ENCODE measurements at places on chromosomes 2 and 18.

GRCh38 chr2:161695225-161695624, 71.0 kb downstream of the SLC4A10 start:
- DNase-seq, result no peak

- no peak for DNase-seq
Observed at GRCh38 chr2:46537624-46538295, 58.4 kb downstream of the TMEM247 start.

- no peak for DNase-seq
Observed at GRCh38 chr18:63162271-63163014, 157.1 kb downstream of the BCL2 start.

- DNase-seq, result no peak
Observed at GRCh38 chr2:170202437-170202836, 24.5 kb downstream of the MYO3B start.

DNA sequence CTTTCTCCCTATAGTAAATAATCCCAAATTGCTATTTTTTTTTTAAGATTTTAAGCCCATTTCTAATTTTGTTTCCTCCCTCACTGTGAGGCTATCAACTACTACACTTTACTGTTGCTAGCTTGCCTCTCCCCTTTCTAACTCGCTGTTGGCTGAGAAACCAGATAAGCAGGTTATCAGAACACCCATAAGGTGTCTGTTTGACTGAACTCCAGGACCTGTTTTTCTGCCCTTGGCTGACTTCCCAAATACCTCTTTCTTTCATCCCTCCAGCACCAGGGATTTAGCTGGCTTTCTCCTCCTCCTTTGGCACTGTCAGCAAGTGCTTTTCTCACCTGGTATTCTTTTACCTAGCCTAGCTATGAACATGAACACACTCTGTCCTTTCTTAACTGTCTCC, 11.1 kb downstream of the TRAK2 start:
- DNase-seq, result no peak

All from NCI-H1436 (cell line).